ENCODE measurements at places on chromosomes 1 and 21. TPM values are rescaled to one million over a fixed set of nuclear protein-coding genes. Genes with fewer than 3 reads are reported as not detected.

The IL19 gene
- not detected for total RNA-seq

The AMPD1 gene
- total RNA-seq, result 0.19 TPM

The DDX20 gene
- total RNA-seq, result 11.5 TPM

The CFHR3 gene
- 462 TPM for total RNA-seq

The CNIH4 gene
- 16.7 TPM for total RNA-seq

The SPATA45 gene
- total RNA-seq, result not detected

The KRTAP7-1 gene
- total RNA-seq, result not detected

The PDC gene
- total RNA-seq, result not detected

The REN gene
- total RNA-seq, result not detected

The ETNK2 gene
- total RNA-seq, result 139 TPM

The LHX8 gene
- not detected for total RNA-seq

DNA sequence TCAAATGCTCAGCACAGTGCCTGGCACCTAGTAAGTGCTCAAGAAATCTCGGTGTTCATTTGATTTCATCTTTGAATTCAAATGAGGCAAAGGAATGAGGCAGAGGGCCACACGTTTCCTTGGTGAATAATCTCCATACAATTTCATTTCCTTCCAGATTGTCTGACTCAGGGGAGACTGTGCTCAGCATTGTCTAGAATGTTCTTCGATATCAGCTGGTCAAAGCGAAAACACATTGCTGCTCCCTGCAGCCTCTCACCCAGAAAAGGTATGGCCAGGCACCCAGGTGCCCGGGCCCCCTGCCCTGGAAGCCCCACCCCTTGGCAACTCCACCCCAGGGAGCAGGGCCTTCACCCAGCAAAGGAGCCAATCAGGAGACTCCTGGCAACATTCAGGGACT lies 55.8 kb downstream of the FBXO2 start:
- no peak for DNase-seq

DNA sequence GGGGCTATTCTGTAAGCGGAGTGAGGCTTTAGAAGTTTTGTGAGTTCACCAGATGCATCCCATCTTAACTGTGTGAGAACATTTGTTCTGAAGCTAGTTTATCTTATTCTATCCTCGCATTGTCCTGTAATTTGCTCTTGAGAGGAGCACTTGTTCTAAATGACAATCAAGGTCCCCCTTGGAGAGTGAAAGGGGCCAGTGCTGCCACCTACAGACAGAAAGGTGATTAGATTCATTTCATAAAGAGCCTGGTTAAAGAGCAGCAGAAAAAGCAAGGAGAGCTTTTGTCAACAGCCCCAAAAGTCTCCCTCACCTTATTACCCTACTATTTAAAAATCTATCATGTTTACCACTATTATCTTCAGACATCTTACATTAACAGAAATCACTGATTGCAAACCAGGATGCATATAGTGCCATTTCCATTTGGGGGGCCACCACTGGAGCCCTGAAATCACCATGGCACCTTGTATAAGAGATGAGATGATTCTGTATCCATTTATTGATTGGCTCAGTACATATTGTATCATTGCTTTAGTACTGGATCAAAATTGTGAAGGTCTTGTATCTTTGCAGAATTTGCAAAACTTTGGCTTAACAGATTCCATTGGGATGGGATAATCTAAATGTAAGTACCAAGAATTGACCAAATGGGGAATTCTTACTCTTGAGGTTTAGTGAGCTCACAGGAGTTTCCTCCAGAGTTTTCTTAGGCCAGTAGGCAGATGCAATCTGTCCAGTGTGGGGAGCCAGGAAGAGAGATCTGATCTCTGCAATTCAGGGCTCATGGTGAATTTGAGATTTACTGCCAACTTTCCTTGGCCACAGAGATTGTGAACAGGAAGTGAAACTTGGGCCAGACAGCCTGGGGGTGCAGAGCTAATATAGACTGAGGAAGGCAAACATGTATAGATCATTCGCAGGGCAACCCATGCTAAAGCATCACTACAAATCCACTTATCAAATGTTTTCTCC lies 64.3 kb upstream of the TRABD2B start:
- DNase-seq, result peak; percentile 33

GRCh38 chr1:85707267-85707989 lies 805 bp downstream of the ZNHIT6 start:
- DNase-seq, result no peak

- no peak for DNase-seq
Measured at GRCh38 chr1:200704986-200705500, 33.6 kb upstream of the CAMSAP2 start.

- peak; percentile 60 for DNase-seq
Measured at GRCh38 chr1:224433701-224434672, 610 bp downstream of the WDR26 start.

GRCh38 chr1:95286479-95286878 lies 52.5 kb downstream of the RWDD3 start:
- DNase-seq, result no peak

- no peak for DNase-seq
Measured at GRCh38 chr1:115505148-115505571, 136.6 kb upstream of the VANGL1 start.

GRCh38 chr1:38018864-38019343 lies 6.4 kb downstream of the UTP11 start:
- no peak for DNase-seq

DNA sequence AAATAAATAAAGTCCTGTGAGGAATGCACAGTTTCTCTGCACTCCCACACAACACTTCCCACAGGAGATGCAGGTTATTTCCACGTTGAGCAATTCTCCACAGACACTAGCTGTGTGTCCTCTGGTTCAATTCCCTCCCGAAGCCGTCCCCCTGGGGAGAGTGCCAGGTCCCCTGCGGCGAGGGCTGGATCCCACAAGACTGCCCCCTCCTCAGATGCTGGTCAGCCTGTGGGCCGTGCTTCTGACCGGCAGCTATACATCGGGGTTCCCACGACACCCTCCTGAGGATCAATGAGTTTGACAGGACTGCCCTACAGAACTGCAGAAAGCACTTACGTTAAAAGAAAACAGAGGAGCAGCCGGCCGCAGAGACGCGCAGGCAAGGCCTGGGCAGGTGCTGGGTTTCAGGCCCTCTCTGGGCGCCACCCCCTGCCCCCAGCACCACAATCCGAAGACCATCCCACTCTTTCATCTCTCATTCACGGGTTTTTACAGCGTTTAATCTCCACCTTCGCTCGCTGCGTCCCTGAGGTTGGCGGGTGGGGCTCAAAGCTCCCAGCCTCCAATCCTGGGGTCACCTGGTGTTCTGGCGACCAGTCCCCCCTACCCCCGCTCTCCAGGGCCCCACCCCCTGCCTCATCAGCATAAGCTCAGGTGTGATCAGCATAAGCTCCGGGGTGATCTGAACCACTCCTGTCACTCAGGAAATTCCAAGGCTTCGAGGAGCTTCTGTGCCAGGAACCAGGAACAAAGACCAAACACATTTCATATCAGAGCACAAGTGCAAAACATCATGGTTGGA lies 9.3 kb downstream of the SLC35E2B start:
- DNase-seq, result peak; percentile 38

DNA sequence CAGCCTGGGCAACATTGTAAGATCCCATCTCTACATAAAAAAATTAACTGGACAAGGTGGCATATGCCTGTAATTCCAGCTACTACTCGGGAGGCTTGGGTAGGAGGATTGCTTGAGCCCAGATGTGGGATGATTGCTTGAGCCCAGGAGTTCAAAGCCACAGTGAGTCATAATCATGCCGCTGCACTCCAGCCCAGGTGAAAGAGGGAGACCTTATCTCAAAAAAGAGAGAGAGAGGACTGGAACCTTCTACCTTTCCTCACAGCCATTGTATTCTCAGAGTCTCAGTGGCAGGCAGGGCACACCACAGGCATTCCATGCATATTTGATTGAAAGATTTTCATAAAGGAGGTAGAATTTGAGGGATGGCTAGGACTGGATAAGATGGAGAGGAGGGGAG lies 78.4 kb downstream of the KIF14 start:
- no peak for DNase-seq

- no peak for DNase-seq
Measured at GRCh38 chr21:45821315-45821962, 160.1 kb upstream of the COL6A1 start.

- DNase-seq, result no peak
Measured at GRCh38 chr1:213399695-213400094, 348.7 kb downstream of the RPS6KC1 start.

DNA sequence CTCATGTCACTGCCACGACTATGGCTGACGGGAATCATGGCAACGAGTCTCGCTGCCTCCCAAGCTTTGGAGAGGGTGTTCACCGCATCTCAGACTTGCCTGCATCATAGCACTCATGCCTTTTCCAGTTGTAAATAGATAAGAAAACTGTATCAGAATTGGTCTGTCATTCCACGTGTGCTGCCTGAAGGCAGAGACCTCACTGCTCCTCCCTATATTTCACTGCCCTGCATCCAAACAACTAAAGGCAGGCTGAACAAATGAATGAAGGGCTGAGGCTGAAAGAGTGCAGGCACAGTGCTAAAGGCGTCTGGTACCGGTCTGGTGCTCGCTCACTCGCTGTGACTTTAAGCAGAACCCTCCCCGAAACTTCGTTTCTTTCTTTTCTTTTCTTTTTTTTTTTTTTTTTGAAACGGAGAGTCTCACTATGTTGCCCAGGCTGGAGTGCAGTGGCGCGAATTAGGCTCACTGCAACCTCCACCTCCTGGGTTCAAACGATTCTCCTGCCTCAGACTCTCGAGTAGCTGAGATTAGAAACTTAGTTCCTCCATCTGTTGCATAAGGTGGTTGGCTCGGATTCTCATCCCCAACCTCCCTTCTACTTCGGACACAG lies 542 bp downstream of the EIF2B3 start:
- no peak for DNase-seq

DNA sequence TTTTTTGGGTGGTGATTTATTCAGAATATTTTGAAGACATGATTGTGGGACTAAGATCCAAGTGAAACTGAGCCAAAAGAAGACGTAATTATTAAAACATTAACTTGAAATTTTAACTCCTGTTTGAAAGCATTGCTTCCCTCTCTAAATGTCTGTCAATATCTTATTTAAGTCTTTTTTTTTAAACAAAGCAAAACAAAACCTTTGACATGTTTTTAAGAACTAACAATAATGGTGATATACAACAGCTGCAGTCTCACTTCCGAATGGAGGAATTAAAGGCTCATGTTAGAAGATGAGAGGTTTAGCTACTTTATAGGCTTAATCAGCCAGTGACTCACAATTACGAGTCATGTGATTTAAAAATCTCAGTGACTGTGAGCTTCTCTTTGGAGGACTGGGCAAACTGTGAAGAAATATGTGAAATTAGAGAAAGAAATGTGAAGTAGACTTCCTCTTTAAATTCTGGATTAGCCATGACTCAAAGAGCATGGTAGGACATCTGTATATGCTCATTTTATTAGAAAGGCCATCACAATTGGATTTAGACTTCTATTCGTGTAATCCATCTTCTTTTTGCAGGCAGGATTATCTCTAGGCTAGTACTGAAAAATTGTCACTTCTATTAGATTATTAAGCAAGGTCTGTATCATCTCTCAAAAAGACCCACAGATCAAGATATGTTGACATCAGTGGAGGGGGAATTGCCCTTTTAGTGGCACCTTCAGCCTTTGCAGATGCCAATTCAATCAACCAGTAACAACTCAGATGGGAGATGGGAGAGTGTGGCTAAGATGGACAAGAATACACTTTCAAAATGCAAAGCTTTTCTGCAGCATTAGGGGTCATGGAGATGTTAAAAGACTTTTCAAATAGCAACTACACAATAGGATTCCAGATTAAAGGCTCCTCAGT lies 28.7 kb downstream of the KCNA3 start:
- no peak for DNase-seq

GRCh38 chr1:158131217-158131616 lies 49.5 kb upstream of the CD1D start:
- no peak for DNase-seq

DNA sequence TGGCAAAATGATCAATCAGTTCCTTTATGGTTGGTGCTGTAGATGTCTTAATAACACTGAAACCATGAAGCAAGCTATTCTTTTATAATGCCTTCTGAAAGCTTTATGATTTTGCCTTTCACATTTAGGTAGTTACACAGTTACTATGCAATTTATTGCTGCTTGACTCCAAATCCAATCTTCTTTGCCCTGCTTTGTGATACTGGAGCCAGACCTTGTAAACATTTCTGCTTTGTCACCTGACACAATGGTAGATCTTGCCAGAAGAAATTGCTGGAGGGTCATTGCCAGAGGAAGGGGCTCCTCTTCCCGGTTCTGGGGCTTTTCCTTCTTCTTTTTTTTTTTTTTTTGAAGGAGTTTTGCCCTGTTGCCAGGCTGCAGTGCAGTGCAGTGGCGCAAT lies 40.5 kb upstream of the KLF17 start:
- DNase-seq, result no peak

DNA sequence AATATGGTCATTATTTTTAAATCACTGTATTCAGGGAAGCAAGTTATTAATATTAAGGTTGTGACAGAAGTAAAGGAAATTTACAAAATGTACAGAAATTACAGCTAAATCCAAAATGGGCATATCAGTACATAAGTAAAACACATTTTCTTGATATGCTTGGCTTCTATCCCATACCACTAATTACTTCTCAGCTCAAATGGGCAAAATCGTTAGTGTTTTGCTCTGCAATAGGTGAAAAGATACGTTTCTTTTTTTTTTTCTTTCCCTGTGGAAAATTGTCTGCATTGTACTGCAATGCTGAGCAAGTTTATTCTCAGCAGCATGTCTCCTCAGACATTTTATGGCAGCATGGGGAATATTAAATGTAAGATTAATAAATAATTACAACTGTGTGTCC lies 77.1 kb upstream of the PRMT6 start:
- no peak for DNase-seq

DNA sequence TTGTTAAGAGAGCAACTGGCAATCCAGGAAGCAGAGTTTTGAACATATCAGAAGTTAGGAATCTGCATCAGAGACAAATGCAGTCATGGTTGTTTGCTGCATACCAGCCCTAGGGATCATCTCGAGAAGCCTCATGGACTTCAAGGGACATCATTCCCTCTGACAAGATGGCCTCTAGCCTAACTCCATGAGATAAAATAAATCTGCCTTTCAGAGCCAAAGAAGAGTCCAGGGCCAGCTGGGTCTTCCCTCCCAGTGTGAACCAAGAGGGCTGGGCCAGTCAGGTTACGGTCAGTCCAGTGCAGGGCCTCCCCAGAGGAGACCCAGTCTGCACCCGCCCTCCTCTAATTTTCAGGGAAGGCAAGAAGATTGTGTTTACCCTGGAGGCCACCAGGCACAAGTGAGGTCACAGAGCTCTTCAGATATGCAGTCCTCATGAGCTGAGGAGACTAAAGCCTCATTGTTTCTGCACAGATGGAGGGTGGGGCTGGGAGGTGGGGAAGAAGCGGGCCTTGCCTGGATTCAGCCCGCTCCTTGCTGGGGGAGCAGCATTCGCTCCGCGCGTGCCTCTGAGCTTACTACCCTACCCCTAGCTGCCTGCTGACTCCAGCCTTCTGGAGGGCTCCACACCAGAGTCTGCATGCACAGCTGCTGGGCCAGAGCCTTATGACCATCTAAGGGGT lies 52.8 kb downstream of the CAPN2 start:
- DNase-seq, result no peak

GRCh38 chr1:234658138-234658537 lies 48.2 kb upstream of the IRF2BP2 start:
- DNase-seq, result peak; percentile 79
